NCI-H524 treated with DMSO at 0.1 percent for 48 hours (cell line): ENCODE measurements at places on chromosomes 7 and 10.

DNA sequence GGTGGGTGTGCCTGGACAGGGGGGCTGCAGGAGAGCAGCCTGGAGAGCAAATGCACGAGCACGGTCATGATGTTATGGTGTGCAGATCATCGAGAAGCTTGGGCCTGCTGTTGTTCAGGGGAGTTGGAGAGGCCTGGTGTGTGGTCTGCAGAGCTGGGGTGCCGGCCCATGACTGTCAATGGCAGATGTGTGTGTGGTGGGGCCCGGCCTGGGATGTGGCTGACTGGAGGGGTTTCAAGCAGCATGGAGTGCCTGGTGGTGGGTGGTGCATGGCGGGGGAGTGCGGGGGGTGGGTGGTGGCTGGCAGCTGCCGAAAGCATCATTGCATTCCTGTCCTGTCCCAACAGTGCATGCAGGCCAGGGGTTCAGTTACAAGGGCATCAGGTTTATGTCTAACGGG is 122.6 kb downstream of the DOCK1 start:
- DNase-seq: no peak

GRCh38 chr7:94656658-94656924 is 658 bp upstream of the SGCE start:
- no peak for DNase-seq

- DNase-seq: no peak
Measured at GRCh38 chr10:70101668-70102067, 31.0 kb downstream of the AIFM2 start.

GRCh38 chr10:109824206-109824605 is 99.1 kb downstream of the XPNPEP1 start:
- no peak for DNase-seq

DNA sequence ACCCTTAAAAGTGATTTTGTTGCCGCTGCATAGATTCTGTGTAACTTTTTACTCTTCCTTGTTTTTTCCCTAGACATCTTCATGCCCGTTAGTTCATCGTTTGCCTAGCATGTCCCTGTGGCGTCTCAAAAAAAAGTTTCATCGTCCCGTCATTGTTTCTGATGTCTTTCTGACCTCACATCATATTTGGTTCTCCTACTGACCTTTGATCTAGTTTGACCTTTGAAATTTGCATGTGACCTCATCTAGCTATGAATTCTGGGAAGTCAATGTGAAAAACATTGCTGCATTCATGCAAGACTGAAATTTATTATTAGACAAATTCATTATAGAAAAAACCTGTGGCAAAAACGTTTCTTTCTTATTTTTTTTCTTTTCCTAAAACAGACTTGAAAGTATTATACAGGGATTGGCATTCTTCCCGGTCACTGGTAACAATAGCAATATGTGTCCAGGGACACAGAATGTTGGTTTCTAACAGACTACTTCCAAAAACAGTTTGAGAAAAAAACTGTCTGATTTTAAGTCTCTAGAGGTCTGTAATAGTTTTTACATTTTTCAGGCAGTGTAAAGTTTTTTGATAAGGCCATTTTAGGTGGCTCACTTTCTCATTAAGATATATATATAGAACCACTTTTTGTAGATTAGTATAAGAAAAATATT is 280.9 kb downstream of the USP6NL start:
- DNase-seq: no peak

DNA sequence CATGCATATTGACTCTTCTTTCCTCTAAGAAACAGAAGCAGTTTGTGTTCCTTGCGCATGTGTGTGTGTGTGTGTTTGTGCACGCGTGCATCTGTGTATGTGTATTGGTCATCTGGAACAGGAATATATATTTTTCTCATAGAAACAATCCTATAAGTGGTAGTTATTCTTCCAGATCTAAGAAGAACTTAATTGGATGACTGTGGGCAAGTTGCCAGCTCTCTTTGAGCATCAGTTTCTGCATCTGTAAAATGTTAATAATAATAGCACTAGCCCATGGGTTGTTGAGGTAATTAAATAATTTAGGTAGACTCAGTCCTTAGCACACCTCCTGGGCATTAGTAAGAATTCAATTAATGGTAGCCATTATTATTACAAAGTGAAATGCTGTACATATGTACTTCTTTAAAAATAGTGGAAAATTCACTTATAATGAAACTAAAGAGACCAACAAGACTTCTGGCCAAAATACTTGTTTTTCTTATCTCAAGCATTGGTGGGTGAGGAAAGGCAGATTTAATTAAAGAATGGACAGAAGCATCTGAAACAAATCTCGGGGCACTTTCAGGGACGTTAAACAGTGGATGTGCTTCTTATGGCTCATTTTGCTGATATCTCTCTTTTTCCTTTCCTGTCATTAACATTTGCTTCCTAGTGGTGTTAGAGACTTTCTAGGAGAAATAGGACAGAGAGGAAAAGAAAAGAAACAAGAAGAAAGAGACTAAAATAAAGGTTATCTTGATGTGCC is 124.9 kb upstream of the HABP2 start:
- DNase-seq: no peak

DNA sequence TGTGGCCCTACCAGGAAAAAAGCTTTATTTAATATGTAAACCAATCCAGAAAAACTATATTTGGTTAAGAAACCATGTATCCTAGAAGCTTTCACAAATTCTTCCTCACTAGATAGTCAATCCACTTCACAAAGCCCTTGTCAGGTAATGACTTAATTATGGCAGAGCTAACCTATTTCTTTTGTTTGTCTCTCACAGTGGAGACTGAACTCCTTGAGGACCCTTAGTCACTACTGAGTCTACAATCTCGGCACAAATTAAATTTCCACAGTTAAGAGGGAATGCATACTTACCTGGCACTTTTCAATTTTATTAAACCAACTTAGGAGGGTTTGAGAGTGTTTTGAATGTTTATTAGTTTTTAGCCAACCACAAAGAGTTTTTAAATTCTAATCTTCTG is 23.0 kb downstream of the WAPL start:
- DNase-seq: no peak

GRCh38 chr10:94183666-94184264 is 179.0 kb downstream of the NOC3L start:
- no peak for DNase-seq

DNA sequence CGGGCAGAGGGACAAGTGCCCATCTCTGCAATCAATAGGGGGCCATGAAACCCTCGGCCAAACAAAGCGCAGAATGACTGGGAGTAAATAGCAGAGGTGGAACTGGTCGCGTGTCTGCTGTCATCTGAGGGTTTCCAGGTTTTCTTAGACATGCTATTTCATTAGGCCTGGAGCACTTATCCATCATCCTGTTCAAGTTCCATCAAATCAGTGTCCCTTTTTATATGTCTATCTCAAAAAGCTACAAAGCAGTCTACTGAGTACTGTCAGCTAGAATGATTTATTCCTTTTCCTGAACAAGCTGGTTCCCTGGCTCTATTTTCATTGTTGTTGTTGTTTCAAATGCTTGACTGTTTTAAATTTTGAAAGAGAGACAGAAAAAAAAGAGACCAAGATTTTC is 590.5 kb downstream of the PARD3 start:
- no peak for DNase-seq
